ENCODE measurements at places on chromosomes 16 and 17.

DNA sequence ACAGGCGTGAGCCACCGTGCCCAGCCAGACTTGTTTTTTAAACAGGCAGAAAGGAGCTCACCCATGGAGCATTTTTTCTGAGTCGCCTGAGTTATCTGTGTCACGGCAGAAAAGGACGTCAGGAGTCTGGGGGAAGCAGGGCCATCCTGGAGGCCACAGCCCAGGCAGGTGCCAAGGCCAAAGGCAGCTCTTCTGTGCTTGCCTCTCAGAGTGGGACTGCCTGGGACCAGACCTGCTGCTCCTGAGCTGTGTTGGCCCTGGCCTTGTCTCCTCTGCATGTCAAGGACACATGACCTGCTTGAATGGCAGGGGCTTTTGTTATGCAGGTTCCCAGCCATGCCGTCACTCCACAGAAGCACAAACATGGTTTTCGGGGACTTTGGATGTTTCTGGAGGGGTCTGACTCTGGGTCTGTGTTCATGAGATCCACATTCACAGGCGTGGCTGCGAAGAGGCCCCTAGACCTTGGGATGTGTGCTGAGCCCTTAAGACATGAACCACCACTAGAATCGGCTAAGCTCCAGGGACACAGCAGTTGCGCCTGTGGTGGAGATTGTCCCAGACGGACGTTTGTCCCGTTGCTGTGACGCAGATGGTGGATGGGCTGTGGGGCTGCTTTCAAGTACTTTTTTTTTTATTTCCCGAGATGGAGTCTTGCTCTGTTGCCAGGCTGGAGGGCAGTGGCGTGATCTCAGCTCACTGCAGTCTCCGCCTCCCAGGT, 33.8 kb downstream of the FOXK2 start:
- no peak for DNase-seq

GRCh38 chr16:75938818-75939217, 212.5 kb upstream of the CPHXL start:
- DNase-seq: no peak

- no peak for DNase-seq
Observed at GRCh38 chr16:48081656-48082055, 74.1 kb downstream of the ABCC12 start.

GRCh38 chr17:61144617-61145564, 254.8 kb upstream of the TBX2 start:
- DNase-seq: no peak
